ENCODE measurements at places on chromosomes 7 and 10.

DNA sequence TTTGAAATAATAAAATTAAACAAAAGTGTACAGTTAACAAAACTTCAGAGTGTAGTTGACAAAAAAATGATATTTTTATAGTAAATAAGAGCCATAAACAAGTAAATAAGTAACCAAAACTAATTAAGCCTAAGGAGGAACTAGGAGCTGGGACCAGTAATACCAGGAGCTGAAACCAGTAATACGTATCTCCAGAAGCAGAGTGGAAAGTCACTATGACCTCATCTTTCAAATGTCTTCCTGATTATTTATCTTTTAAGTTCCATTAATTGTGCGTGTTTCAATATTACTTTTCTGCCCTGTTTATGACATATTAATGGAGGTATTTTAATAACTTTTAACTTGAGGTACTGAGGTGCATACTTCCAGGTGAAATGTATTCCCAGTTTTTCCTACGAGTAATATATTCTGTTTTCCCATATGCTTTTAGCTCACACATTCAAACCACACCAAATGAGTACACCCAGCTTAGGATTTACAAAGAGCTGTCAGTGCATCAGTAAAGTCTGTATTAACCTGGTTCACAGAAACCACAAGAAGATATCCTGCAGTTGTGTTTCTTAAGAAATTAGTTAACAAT is 283.7 kb upstream of the HGF start:
- no peak for DNase-seq

GRCh38 chr7:158810846-158811245 is 18.5 kb downstream of the ESYT2 start:
- DNase-seq = no peak

GRCh38 chr10:97895915-97896314 is 46.3 kb downstream of the GOLGA7B start:
- DNase-seq = no peak

- DNase-seq = no peak
Observed at GRCh38 chr10:91381257-91381891, 28.8 kb upstream of the HECTD2 start.

DNA sequence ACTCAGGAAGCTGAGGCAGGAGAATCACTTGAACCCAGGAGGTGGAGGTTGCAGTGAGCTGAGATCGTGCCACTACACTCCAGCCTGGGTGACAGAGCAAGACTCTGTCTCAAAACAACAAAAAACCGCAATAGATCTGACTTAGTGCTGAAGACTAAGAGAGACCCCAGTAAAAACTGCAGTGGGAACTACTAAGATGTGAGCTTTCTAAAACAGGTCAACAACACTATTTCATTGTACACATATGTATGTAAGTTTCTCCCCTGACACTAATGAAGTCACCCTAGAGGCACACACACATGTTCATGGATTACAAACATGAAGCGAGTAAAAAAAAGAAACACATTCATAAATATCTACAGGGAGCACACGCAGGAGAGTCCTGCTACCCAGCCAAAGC is 68.3 kb downstream of the PDE1C start:
- no peak for DNase-seq

- DNase-seq = no peak
Observed at GRCh38 chr10:69567920-69568319, 5.3 kb downstream of the NEUROG3 start.

- no peak for DNase-seq
Observed at GRCh38 chr10:12484002-12484918, 134.9 kb downstream of the CAMK1D start.

- no peak for DNase-seq
Observed at GRCh38 chr7:99248391-99249095, 24.1 kb upstream of the MYH16 start.
